ENCODE measurements at places on chromosomes 1 and 21.

DNA sequence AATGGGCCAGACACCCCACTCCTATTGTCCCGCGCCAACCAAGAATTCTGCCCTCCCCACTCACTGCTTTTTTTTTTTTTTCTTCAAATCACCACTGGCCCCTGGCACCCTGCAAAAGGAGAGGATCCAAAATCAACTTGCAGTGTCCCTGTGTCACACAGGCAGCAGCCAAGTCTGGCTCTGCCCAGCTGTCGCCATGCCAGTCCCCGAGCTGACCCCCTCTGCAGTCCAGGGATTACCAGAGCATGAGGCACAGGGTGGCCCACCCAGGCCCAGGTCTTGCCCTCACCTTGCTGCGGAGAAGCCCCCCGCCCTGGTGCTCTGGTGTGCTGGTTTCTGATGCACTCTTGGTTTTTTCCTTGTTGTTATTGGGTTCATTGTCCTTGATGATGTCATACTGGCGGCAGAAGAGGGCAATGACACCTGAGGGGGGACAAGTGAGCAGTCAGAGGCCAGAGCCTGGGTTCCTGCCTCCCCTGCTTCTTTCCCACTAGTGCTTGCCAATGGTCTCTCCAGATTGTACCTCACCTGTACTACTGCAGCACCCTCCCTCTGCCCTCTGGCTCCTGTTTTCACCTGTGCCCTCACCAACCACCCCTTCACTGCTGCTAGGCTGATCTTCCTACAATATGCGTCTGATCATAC lies 6.2 kb downstream of the FNDC5 start:
- no peak for DNase-seq

GRCh38 chr1:33327587-33328325 lies 6.9 kb upstream of the A3GALT2 start:
- no peak for DNase-seq

GRCh38 chr21:29423099-29423870 lies 124.6 kb downstream of the BACH1 start:
- DNase-seq, result no peak

DNA sequence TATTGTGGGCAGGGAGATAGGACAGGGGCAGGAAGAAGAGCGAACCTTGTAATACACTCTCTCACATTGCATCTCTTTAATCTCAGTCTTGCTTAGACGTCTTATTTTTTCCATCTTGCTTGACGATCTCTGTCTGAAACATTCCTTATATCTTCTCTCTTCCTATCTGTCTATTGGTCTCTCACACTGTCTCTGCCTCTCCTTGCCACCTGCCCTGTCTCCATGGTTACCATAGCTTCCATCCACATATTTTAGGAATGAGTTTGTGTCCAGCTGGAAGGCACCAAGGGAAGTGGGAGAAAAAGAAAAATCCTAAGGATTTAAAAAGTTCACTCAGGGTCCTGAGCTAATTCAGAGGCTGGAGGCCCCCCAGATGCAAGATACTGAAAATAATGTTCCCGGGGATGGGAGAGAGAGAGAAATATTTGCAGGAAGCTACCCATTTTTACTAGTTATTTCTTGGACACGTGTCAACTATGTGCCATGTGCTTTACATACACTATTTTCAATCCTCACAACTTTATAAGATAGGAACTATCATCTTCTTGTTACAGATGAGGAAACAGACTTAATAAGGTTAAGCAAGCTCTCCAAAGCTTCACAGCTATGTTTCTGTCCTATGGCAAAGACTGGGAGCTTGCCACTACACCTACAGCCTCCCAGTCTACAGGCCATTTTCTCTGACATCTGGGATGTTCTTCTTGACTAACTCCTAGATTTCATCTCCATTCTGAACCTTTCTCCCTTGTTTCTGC lies 933 bp downstream of the ANKRD34A start:
- no peak for DNase-seq

GRCh38 chr21:34843562-34843961 lies 174.8 kb downstream of the CLIC6 start:
- no peak for DNase-seq

- DNase-seq, result no peak
Measured at GRCh38 chr1:184062640-184063286, 11.2 kb downstream of the TSEN15 start.

GRCh38 chr1:33089457-33089856 lies 8.5 kb downstream of the AZIN2 start:
- DNase-seq, result no peak

- no peak for DNase-seq
Measured at GRCh38 chr1:221779771-221780170, 37.9 kb upstream of the DUSP10 start.

- DNase-seq, result no peak
Measured at GRCh38 chr21:18252680-18253079, 8.0 kb downstream of the CHODL start.

- DNase-seq, result no peak
Measured at GRCh38 chr1:70327306-70328076, 27.0 kb downstream of the ANKRD13C start.

- DNase-seq, result no peak
Measured at GRCh38 chr1:76593618-76594017, 273.7 kb upstream of the ST6GALNAC5 start.

DNA sequence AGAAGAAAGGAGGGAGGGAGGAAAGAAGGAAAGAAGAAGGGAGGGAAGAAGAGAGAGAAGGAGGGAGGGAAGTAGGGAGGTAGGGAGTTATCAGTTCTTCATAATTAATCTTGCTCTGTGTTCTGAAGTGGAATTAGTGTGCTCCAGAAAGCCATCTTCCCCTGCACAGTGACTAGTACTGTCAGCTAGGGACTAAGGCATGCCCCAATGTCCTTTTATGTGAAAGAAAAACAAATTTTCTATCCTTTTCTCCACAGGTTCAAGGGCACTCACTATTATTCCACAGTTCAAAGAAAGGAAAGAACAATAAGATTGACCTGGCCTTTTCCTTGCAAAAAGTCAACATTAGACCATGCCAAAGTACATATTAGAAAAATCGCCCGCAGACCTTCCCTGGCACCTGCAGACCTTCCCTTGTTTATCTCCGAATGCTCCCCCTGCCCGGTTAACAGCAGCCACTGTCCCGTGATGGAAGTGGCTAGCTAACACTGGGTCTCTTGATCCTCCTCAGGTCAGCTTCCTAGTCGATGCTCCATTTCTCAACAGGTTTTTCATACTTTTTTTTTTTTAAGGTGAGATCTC lies 107.2 kb upstream of the EDEM3 start:
- DNase-seq, result no peak

GRCh38 chr1:63628607-63629006 lies 35.4 kb downstream of the PGM1 start:
- DNase-seq, result no peak

DNA sequence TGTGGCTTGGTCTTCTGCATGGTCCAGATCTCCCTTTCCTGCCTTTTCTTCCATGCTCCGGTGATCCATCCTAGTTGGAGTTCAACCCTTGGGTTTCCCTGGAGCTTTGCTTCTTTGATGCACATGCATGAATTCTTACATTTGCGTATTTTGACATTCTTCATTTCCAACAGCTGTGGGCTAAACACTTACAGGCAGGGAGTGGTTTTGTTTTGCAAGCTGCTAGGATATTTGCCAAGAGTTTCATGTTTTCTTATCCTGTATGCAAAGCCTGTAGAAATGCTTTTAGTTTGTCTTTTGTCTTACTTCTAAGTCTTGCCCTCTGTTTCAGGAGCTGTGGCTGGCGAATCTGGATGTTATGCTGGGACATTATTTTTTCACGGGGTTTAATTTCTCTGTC lies 90.3 kb upstream of the PAXBP1 start:
- no peak for DNase-seq

DNA sequence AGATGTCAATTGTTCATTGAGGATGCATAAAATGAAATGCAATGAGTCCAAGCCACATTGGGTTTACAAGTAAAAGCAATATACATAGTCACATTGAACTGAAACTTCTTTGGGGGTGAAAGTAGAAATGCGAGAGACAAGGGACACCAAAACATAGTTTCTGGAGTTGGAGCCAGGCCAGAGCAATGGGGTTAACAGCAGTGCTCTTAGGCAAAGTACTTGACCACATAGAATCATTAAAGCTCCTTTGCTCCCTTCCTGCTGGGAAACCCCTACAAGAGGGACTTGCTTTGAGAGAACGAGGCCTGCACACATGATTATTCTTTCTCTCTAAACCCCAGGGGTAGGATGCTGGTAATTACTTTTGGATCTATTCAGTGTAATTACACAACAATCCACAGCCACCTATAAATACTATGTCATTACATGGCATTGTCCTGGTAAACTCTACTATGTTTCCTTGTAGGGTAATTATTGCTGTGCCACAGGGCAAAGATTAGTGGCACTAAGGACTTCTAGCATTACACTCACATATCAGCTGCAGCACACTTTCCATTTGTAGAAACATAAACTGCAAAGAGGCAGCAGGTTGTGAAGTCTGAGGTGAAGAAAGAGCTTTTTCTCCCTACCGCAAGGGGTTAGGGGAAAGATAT lies 421.6 kb upstream of the PBX1 start:
- no peak for DNase-seq

- no peak for DNase-seq
Measured at GRCh38 chr1:206705726-206706297, 21.1 kb downstream of the MAPKAPK2 start.

DNA sequence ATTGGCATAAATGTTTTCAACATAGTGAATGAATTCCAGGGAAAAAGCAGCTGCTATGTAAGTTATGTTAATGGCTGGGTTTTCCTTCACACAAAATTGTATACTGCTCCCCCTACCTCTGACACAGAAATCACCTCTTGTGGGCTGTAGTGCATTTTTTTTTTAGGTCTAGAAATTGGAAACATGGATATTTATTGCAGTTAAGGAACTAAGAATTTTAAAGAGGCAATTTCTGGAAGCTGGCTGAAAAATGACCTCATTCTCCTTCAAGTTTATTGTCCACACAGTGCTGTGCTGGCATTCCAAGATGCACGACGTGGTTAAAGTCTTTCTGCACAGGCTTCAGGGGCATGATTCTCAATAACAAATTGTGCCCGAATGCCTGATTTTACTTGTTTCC lies 1424.2 kb downstream of the MRPL39 start:
- DNase-seq, result no peak

GRCh38 chr1:37410815-37411214 lies 63.6 kb upstream of the ZC3H12A start:
- DNase-seq, result no peak

GRCh38 chr1:223473601-223474344 lies 80.6 kb downstream of the CCDC185 start:
- DNase-seq, result no peak

DNA sequence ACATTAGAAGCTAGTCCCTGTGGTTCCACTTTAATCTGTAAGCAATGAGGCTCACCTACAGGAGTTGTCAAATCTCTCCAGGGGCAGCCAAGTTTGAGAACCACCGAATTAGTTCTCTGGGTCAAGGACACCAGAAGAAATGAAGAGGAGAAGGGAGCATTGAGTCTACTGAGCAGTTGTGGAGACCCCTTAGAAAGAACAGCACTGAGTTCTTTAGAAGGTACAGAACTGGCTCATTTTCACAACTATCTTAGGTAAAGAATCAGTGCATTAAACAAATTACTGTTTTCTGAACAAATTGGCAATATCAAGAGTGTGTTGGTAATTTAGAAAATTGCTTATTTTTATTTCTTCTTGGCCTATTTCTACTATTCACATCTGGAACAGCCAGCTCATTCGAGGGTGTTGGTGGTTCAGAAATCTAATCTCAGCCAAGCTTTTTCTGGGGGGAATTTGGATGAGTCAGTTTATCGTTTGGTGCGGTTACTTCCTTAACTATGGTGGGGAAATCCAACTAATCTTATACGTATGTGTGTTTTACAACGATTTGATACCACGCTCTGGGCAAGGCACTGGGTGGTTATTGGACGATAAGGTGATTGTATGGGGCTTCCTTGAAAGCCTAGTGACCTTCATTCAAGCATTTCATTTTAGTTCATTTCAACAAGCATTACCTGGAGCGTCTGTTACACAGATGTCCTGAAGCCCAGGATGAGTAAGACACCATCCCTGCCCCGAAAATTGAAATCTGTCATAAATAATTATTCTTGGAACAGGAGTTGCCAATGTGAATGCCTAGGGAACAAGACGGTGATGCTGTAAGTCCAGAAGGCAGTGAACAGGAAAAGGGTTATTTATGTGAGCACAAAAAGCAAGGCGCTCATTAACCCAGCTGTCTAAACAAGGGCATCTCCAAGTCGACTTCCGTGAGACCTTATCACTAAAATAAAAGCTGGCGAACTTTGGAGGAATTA lies 52.0 kb upstream of the TMPRSS2 start:
- no peak for DNase-seq

GRCh38 chr1:3473381-3473844 lies 18.9 kb downstream of the ARHGEF16 start:
- DNase-seq, result no peak

- DNase-seq, result no peak
Measured at GRCh38 chr1:53310847-53311681, 16.8 kb downstream of the LRP8 start.

- no peak for DNase-seq
Measured at GRCh38 chr1:70980361-70980760, 67.3 kb downstream of the PTGER3 start.

- DNase-seq, result no peak
Measured at GRCh38 chr1:34780528-34780927, 486 bp upstream of the GJB3 start.

- no peak for DNase-seq
Measured at GRCh38 chr21:39531840-39532239, 80.1 kb downstream of the SH3BGR start.

Data from CD4-positive, alpha-beta T cell treated with Interleukin-21 for 1 hour (primary cell).